ENCODE measurements at places on chromosomes 2 and 18.
A peak's percentile ranks its signal among the peaks of the same experiment; 100 is the strongest.

- DNase-seq = no peak
Measured at GRCh38 chr2:3604207-3604877, 9.4 kb downstream of the COLEC11 start.

DNA sequence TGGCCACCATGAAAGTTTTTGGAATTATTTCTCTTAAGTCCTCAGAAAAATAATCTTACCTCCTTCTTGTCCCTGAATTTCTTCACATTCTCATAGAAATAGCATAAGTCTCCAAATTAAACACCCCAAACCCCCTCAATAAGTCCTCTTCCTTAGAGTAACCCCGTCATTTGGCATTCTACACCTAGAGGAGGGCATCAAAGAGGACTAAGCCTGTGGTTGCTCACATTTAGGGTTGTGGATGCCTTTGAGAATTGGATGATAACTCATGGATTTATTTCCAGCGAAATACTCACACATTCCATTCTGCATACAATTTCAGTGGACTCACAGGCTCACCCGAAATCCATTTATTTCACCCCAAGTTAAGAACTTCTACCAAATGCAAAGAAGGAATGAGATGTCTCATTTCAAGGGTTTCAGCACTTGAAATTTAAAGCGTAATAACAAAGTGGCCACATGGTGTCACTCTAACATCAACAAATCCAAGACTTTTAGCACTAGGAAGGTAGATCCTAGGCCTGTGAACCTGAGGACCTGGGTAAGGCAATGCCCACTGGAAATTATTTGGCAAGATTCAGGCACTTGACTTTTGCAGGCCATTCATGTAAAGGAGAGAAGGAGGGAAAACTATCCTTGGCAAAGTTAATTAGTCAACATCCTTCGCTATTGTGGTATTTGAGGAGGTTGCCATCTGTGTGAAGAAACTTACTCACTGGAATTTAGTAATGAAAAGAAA is 24.6 kb downstream of the DYTN start:
- DNase-seq = peak; percentile 0

DNA sequence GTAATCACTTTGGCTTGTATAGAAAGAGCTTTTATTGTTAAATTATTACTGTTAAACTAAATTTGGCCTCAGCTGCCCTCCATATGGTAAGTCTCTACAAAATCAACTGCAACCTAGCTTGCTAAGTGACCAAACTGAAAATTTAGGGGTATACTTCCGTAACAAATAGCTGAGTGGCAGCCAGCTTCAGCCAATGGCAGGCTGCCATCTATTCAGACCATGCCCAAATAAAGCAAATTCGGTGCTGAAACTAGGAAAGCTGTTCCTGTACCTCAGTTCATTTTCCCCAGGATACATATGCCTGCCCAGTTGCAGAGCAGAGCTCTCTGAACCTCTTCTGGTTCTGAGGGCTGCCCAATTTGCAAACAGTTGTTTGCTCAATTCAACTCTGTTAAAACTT is 94.8 kb downstream of the EML6 start:
- no peak for DNase-seq

GRCh38 chr18:4144201-4144600 is 310.9 kb downstream of the DLGAP1 start:
- DNase-seq = no peak

DNA sequence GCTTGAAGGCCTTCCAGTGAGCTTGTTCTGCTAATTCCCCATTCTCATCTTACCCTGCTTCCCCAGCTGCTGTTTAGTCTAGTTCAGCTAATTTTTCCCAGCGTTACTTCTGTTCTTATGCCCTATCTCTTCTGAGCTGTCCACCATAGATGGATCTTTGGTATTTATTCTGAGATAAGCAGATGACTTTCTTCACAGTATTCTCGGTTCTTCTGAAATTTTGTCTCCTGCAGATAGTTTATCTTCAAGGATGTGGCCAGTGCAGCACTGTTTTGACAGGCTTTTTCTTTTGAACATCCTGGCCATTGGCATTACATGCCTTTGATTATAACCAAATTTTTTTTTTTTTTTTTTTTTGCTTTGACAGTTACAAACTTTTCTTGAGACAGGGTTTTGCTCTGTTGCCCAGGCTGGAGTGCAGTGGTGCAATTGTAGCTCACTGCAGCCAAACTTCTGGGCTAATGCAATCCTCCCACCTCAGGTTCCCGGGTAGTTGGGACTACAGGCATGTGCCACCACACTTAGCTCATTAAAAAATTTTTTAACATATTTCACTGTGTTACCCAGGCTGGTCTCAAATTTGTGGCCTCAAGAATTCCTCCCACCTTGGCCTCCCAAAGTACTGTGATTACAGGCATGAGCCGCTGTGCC is 134.2 kb downstream of the WDSUB1 start:
- DNase-seq = no peak

GRCh38 chr2:176944998-176945397 is 267.6 kb upstream of the HNRNPA3 start:
- DNase-seq = no peak

GRCh38 chr2:47293976-47294375 is 109.0 kb upstream of the MSH2 start:
- no peak for DNase-seq

- no peak for DNase-seq
Measured at GRCh38 chr2:228016402-228016801, 145.0 kb downstream of the DAW1 start.

DNA sequence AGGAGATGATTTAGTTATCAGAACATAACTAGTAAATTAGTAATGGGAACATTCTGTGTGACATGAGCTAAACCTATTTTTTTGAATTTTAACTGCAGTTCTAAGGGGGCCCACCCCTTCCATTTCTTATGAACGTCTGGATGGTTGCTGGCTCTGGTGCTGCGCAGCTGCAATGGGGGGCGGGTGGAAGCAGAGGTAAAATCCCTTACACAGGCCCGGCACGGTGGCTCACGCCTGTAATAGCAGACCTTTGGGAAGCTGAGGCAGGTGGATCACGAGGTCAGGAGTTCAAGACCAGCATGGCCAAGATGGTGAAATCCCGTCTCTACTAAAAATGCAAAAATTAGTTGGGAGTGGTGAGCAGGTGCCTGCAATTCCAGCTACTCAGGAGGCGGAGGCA is 151.5 kb downstream of the GALR1 start:
- no peak for DNase-seq

DNA sequence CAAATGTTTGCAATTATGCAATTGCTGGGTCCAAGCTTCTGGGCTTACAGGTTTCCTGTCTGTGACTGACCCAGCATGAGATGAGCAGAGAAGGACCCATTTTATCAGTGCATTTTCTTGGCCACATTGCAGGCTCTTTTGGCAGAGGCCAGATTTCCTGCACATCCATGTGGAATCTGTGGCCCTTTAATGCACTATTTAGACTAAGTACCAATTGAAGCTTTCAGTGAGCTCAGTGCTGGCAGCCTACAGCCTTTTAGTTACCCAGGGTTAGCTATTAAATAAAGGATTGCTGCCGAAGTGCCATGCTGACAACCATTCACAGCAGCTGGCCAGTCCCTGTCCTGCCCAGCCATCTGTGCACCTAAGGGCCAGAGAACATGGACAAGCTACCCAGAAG is 165.0 kb downstream of the ANKRD30B start:
- DNase-seq = no peak

DNA sequence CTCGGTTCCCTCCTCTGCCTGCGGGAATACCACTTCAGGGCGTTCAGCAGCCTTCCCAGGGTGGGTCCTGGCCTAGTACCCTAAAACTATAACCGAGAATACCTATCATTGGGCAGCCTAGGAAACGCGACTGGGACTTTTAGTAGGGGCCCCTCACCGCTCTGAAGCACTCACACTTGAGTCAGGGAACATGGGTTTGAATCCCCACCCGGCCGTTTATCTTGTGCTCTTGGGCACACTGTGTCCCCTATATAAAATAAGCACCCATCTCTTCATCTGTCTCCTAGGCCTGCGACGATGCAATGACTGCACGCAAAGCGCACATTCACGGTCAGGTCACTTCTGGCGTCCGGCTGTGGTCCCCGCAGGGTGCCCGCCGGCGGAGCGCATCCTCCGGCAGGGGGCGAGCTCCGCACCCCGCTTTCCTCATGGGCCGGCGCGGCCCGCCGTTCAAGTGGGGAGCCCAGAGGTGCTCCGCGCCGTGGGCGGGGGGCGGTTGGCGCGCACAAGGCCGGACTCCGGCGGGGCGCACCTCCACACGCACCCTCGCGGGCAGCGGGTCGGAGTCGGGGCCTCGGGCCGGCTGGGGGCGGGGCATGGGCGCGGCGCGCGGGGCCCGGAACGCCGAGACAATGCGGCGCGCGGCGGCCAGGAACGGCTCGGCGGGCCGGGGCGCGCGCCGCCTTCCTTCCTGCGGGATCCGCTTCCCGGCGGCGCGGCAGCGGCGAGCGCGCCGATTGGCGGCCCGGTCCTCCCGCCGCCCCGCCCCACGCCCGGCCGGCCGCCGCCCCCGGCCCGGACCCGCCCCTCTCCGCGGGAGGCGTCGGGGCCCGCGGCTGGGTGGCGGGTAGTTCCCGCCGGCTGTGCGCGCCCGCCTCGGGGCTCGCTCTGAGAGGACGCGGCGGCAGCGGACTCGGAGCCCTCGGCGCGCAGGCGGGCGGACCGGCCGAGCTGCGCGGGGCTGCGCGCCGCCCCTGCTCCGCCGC is at the start of gene ASAP2:
Gene ASAP2, plus strand, starts transcription at position 850 of the 986 bp plus-strand sequence. CDS start 293 bp downstream, outside the sequence.
- DNase-seq = peak; percentile 26

- DNase-seq = no peak
Measured at GRCh38 chr2:198411936-198412335, 607.5 kb downstream of the PLCL1 start.

- DNase-seq = no peak
Measured at GRCh38 chr2:48711343-48711742, 44.2 kb downstream of the LHCGR start.

- no peak for DNase-seq
Measured at GRCh38 chr2:8615576-8616281, 66.1 kb upstream of the ID2 start.

GRCh38 chr2:59779571-59779970 is 773.9 kb downstream of the BCL11A start:
- no peak for DNase-seq

DNA sequence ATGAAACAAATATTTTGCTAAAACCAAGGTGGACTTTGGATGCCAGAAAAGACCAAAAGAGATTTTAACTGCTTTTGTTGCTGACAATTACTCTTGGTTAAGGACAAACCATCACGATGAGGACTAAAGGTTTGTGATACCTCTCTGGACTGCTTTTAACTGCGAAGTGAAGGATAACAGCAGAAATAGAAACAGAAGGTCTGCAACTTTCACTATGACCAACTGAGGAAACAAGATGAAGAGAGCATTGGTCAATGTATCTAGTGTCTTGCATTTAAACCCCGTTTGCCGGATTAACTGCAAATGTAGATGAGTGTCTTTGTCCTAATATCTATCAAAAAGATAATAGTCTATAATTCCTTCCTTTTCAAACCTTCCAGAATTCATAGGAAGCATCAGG is 541.7 kb downstream of the ERBB4 start:
- DNase-seq = no peak

GRCh38 chr2:33068261-33068660 is 121.5 kb downstream of the LTBP1 start:
- DNase-seq = no peak

Measured in NCI-H187 treated with DMSO at 0.1 percent for 48 hours (cell line).